ENCODE measurements at places on chromosomes 13 and 19.

GRCh38 chr19:14383661-14384555 lies 2.7 kb downstream of the ADGRE5 start:
- no peak for DNase-seq

GRCh38 chr13:105660561-105660960 lies 874.9 kb downstream of the EFNB2 start:
- no peak for DNase-seq

DNA sequence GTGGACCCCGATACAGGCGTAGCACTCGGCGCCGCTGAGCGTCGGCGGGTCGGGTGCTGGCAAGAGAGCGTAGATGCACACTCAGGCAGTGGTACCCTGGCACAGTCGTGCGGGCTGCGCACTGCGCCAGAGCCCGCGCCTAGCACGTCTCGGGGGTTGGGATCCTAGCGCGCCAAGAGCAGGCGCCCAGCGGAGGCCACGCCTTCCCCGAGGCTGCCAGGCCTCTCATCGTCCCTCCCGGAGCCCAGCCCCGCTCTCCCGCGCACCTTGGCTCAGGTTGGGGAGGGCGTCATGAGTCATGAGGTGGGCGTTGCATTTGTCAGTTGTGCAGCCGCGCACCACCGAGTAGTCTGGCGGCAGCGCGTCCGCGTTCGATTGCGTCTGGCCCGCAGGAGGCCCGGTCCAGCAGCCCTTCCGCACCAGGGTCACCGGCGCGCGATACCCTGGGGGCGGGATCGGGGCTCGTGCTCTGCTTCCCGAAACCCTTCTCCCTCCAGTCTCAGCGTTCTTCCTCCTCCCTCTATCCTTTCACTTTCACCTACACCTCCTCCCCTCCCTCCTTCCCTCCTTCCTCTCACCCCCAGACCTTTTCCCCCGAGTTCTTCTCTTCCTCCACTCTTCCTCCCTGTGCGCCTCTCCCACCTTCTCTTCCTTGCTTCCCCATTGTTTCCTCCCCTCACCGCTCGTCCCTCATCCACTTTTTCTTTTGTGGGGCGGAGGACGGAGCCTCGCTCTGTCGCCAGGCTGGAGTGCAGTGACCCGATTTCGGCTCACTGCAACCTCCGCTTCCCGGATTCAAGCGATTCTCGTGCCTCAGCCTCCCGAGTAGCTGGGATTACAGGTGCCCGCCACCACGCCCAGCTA lies 3.5 kb downstream of the LYPD5 start:
- DNase-seq: peak; percentile 34

- no peak for DNase-seq
These were observed 72.6 kb upstream of the C13orf46 start for GRCh38 chr13:114046431-114046975.

DNA sequence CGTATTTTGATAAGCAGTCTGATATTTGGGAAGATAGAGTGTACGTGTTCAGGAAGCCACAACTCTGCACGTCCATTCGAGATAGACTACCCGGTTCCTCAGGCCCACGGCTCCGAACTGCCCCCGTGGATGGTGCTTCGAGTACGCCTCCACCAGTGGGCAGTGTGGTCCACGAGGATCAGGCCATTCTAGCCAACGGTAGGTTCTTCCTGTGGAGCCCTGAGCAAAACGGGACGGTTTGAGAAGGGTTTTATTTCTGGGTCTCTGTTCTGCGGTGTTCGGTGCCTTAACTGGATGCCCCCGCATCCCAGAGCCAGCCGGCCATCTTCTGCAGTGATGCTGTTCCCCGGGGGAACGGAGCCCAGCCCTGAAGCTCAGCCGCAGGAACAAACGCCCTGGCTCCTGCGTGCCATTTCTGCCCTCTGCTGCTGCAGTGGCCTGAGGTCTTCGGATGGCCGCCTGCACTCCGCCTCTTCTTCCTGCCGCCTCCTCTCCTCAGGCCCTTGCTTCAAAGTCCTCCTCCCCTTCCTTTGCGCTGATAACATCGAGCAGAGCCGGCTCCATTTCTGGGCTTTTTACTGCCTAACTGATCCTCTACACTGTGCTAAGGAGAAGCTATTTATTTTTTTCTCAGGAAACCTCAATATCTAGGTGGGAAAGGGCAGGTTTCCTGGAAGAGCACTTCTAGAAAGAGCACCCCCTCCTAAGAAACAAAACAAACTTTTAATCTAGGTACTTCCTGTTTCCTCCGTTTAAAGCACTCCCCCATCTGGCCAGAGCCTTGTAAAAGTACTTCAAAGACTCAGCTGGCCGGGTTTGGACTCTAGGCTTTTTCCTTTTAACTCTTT lies 36.2 kb upstream of the SLC46A3 start:
- DNase-seq: no peak

GRCh38 chr13:99811067-99811700 lies 160.4 kb downstream of the ZIC5 start:
- no peak for DNase-seq

GRCh38 chr19:7883105-7883504 lies 5.2 kb upstream of the LRRC8E start:
- DNase-seq: no peak

- peak; percentile 37 for DNase-seq
These were observed 5.3 kb downstream of the DHPS start for GRCh38 chr19:12676384-12676792.

DNA sequence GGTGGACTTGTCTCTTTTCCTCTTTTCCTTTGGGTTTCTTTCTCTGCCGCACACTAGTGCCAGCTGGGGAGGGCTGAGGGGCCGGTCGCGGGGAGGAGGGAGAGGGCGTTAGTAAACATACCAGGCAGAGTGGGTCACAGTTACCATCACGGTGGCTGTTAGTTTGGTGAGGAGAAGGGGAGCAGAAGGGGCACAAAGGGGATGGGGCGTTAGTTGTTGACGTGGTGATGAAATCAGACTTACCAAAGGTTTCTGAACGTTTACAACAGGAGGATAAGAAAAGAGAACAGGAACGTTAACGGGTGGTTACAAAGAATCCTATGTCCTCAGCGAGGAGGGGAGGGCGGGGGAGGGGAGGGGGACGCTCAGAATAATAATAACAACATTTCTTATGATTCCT lies 77.9 kb downstream of the PTPRS start:
- DNase-seq: no peak

- DNase-seq: no peak
These were observed 53.9 kb downstream of the FNDC3A start for GRCh38 chr13:49029570-49029969.

DNA sequence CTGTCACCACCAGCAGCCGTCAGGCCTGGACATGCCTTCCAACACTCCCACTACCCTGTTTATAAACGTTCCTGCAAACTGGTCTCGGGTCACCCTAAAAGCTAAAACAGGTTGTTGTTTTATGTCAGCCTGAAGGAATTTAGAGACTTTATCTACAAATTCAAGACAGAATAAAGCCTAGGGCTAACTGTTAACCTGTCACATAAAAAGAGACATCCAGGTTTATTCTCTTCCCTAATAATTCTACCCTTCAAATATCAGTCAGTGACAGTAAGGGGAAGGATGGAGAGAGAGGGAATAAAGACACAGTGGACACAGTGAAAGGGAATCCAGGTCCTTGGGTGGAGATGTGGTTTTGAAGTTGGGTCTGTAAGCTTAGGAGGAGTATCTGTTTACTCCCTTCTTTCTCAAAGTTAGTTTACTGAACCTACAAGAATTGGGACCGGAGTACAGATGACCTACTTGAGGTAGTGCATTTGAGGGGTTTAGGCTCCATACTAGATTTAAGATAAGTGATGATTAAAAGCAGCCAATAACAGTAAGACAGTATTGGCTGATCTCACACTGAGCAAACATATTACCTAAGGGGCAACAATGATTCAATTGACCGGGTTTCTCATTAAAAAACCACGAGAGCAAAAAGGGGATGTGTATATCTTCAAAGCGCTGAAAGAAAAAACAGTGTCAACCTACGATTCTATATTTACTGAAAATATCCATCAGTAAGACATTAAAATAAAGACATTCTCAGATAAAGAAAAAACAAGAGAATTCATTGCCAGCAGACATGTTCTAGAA lies 142.7 kb downstream of the USP12 start:
- no peak for DNase-seq

DNA sequence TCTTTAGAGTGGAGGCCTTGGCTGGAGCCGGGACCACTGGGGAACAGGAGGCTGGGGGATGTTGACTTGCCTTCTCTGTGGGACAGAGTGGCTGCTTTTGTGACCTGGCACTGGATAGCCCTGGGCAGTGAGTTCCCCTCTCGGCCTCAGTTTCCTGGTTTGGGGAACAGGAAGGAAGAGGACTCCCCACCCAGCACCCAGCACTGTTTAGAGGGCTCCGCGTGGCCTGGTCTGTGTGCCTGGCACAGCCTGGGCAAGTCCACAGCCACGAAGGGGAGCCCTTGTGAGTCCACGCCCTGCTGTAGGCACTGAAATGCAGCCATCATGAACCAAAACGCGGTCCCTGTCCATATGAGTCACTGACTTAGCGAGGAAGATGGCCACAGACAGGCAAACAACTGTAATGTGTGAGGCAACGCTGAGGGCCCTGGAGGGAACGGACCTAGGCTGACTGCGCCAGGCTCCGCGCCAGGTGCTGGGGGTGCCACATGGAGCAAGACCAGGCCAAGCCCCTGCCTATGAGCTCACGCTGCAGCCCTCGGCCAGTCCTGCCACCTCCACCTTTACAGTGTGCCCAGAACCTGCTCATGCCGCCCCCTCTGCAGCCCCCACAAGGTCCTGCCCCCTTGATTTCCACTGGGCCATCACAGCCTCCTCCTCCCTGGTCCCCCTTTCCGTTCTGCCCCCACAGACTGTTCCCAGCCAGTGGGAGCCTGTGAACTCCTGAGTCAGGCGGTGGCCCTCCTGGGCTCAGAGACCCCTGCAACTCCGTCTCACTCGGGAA lies 35.5 kb downstream of the PAK4 start:
- no peak for DNase-seq

- no peak for DNase-seq
These were observed 9.7 kb upstream of the ATP1A3 start for GRCh38 chr19:42003506-42004294.

DNA sequence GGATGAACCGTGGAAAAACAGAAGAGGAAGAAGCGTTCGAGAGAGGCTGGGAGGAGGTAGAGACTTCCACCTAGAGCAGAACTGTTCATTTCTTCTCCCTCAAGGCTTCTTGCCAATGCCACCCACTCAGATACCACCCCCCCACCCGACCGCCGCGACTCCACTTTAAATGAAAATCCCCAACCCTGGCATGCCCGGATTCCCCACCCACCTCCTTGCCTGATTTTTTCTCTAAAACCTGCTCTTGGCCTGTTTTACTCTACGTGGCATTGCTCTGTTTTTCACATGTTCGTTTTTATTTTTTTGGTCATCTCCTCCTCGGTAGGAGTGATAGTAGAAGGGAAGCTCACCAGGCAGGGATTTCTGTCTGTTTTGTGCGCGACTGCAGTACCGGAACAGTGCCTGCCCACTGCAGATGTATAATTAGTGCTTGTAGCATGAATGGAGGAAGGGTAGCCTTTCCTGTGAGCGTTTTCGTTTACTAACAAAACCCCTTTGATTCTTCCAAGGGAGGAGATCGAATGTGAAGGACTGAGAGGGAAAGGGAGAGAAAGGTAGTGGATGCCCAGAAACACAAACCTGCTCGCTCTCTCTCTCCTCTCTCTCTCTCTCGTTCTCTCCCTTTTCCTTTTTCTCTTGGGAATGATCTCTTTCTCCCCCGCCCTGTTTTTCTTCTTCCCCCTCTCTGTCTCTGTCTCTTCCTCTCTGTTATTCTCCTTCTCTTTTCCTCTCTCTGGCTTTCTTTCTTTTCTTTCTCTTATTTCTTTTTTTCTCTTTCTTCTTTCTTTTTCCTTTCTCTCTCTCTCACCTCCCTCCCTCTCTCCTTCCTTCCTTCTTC lies 2.2 kb downstream of the CD70 start:
- no peak for DNase-seq

- DNase-seq: no peak
These were observed 111.4 kb downstream of the POU4F1 start for GRCh38 chr13:78491978-78492377.

DNA sequence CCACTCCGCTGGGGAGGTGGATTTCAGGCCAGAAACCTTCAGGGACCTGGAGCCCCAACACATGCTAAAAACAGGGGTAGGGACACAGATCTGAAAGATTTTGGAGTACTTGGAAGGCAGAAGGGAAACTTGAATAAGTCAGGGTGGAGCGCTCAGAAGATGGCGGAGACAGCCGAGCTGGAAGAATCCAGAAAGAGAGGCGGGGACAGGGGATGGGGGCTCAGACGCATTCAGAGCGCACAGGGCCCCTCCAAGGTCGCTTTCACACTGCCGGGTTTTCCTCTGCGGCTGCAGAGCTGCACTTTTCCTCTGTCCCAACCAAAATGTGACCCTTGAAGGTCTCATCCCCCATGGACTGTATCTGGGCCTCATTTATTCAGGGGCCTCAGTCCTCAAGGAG lies 56.9 kb downstream of the ERICH4 start:
- no peak for DNase-seq

All from NCI-H2107 (cell line).